Esophagus mucosa (tissue), 1 donor: ENCODE measurements at places on chromosomes 11 and 22.
A peak's percentile ranks its signal among the peaks of the same experiment; 100 is the strongest.

GRCh38 chr11:74206746-74207145 is 35.7 kb downstream of the PPME1 start:
- ATAC-seq, result no peak

DNA sequence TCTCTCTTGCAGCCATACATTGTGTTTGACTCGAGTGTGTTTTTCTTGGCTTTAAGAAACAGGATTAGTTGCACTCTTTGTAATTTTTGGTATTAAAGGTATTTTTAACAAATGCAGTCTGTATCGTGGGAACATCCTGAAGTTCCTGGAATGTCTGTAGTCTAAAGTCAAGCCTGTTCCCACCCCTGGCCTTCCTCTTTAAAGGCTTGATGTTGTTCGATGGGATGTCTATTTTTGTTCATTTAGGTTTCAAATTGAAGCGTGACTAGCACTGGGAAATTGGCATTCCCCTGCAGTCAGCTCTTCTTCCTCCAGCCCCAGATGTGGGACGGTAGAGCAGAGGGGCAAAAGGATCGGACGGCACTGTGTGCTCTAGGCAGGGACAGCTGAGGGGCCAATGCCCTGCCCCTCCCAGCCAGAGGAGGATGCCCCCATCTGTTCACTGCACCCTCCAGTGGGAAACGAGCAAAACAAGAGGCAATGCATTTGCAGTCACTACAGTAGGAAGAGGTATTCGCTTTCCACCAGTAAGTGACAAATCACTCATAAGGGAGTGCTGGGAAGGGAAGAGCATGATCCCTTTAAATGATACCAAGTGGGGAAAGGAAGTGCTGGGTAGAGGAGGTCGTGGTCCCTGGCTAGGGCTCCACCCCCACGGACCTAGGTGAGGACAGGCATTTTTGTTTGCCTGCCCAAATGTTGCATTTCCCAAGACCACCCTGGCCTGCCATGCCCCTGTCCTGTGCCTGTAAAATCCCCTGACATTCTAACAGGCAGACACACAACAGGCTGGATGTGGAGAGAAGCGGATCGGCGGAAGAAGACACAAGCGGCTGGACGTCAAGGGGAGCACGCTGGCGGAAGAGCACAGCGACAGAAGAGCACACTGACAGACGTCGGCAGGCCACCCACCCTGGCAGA is 47.4 kb upstream of the SEPTIN5 start:
- ATAC-seq, result no peak

DNA sequence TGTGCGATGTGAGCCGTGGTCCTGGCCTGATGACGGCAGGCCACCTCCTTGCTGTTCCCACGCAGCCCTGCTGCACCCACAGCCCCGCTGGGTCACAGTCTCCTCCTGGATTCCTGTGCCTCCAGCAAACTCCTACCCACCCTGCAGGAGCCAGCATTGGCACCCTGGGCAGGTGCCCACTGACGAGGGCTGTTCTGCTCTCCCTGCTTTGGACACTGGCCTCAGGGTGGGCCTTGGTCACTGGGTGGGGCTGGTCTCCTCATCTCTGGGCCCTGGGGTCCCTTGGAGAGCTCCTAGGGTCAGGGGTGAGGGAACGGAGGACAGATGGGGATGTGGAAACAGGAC is 12.7 kb downstream of the TSPAN4 start:
- ATAC-seq, result no peak

DNA sequence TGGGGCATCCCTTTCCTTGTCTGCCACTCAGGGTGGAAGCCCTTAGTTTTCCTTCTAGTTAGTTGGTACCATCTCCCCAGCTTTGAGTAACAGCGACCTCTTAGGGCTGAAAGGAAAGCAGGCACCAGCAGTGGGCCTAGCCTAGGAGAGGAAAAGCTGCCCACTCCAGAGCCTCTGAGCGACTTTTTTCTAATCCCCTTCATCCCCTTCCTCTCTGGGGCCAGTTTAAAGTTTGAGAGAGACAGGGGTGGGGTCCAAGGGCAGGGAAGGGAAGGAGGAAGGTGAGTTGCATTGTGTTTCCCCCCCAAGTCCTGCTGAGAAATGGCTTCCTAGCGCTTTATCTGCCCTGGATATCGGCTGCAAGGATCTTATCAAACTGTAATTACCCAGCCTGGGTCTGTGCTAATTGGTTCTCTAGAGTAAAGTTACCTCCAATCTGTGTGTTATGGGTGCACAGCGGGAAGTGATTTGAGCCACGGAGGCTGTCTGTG is 573.9 kb upstream of the CADM1 start:
- no peak for ATAC-seq

GRCh38 chr11:105004021-105004420 is 18.9 kb downstream of the CASP5 start:
- ATAC-seq, result no peak

DNA sequence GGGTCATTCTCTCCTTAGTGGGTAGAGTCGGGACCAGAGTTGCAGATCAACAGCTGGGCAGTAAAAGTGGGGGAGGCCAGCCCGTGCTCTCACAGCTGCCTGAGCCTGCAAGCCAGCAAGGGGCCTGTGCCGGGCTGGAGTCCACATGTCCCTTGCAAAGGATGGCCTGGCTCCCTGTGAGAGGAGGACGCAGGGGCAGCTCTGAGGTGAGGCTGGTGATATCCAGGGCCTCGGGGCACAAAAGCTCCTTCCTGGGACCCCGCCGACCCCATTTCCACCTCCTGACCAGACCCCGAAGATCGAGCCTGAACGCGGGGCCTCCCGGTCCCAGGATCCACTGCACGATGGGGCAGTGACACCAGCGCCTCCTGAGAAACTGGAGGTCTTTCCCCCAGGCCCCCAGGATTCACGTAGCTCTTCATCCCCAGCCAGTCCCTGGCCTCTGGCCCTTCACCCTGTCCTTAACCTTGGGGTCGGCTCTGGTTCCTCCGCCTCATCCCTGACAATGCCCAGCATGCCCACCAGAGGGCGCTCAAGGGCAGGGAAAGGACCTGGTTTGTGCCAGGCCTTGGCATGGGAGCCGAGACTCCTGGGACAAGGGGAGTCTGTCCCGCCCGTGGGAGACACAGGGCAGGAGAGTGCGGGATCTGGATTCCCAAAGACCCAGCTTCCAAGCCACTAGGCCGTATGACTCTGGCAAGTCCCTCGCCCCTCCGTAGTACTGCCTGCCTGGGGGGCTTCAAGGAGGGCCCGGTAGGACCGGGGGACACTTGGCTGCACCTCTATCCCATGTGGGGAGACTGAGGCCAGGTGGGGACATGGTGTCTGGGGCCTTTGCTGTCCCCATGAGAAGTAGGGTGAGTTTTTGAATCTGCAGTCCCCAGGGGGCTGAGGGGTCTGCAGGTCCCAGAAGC is 17.8 kb upstream of the WNT7B start:
- ATAC-seq, result peak; percentile 66

DNA sequence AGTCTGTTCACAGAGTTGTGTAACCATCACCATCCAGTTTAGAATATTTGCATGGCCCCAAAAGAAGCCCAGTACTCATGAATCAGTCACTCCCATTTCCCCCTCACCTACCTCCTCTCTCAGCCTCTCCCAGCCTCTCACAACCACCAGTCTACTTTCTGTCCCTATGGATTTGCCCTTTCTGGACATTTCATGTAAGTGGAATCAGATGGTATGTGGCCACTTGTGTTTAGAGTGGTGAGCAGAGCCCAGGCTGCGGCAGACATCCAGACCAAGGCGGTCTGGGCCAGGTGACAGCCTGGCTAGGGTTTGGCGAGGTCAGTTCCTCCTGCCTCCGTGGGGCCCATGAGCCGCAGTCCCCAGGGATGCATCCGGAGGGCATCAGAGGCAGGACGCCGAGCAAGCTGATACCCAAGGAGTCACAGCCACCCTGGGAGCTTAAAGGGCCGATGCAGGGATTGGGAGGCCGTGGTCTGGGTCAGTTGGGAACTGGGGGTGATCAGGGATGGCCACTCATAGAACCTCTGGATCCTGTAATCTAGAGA is 53.3 kb upstream of the CLDN5 start:
- no peak for ATAC-seq

DNA sequence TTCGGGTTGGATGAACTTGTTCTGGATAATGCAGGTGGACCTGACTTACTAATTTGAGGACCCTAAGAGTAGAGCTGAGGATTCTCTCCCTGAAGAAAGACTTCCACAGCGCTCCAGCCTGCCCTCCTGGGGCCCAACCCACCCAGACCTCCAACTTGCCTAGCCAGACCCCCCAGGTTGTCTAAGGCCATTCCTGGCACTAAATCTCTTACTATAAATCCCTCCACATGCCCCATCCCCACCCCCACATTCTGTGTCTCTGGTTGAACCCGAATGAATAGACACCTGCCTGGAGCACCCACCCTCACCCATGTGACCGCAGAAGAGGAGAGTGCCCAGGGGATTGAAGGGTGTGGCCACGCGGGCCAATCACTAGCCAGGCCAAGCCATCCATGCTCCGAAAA is 1480.0 kb downstream of the TBC1D22A start:
- no peak for ATAC-seq

DNA sequence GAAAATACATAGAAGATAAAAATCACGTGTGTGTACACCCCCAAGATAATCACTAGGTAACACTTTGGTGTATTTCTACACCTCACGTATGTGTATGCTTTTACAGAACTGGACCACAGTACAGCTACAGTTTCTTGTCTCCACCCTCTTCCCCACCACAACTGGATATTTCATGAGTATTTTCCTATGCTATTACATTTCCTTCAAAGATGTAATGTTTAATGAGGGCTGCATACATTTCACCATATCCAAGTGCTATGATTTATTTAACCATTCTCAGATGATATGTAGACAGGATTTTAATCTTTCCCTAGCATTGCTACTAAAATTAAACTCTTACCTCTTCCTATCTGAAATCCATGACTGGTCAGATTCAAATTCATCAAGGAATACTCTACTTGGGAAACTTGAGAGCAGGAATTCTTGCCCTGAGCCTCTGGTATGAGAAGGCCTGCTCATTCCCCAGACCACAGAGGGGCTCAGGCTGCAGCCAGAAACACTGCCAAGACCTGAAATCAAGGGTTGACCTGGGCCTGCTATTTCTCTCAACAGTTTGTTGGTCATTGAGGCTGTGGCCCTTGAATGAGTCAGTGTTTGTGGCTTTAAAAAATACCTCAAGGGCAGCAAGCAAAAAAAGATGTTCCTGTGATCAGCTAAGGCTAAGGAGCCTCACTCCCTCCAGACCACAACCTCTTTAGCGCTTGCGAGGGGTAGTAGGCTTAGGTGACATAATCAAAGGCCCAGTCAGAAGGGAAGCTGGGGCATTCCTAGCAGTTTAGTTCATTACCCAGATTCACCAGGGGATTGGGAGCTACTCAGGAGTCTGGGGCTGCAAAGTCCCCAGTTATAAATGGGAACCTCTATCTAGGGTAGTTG is 55.5 kb downstream of the ABTB2 start:
- no peak for ATAC-seq

GRCh38 chr11:68038718-68039525 is at the start of gene TCIRG1:
TSS of gene TCIRG1 (plus strand) at chr11:68039025. CDS start at chr11:68041272, 2,247 bp downstream.
- peak; percentile 80 for ATAC-seq

DNA sequence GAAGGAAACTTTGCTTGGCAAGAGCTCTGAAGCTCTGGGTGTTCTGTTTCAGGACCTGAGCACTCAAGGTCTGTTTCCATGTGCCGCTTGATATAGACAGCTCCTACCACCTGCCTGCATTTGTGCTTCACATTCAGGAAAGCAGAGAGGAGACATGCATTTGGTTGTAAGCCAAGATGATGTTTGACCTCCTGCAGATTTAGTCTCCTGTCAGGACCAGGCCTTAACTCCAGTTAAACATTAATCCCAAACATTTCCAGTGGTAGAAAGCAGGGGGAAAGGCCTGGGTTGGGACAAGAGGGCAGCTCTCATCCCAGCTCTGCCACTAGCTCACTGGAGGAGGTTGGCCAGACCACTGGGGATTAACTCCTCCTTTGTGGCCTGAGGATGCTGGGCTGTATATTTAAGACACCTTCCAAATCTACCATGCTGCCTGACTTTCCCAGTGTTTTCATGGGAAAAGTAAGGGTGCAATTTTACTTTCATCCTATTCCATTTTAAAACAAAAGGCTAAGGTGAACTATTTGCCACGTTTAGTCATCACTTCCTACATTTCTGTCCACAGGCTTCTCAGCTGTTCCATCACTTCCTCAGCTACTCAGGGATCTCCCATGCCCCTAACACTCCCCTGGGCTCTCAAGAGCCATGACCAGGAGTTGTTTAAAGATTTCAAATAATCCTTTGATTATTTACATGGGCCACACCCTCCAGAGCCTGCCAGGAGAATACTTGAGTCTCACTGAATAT is 80.9 kb downstream of the INSC start:
- no peak for ATAC-seq

- ATAC-seq, result no peak
Measured at GRCh38 chr11:72078477-72078876, 1.9 kb downstream of the NUMA1 start.

- no peak for ATAC-seq
Measured at GRCh38 chr11:117883063-117883462, 6.6 kb upstream of the FXYD6 start.

DNA sequence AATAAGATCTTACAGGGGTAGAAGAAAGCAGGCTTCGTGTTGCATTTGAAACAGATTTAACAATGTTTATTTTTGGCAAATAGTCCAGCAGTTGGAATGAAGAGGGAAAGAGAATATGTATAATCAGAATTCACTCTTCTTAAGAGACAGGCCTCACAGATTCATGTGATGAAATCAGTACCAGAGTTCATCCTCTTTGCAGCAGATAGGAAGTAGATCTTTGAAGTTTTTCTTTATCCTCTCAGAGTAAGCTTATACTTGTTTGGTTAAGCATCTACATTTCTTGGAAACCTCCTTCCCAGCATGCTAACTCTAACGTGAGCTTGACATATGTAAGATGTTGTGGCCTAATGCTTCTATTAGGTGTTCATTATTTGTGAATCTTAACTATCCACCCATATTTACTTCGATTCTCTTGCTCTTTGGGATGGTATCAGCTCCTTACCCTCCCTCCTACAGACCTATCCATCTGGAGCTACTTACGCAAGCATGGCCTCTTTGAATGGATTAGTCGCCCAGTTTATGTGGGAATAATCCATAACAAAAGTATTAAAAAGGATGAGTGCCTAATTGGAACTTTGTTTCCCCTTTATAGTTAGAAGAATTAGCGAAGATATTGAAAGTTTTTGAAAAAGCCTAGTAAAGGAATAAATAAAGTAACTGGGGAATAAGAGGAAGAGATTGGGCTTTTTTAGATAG is 80.1 kb downstream of the PRMT3 start:
- no peak for ATAC-seq
